Activated CD8-positive, alpha-beta T cell treated with anti-CD3 and anti-CD28 coated beads, Interleukin-2, amount 10 ng/mL, durations not matched to agents 7 days and 5 days (primary cell): ENCODE measurements at places on chromosomes 16 and 17. TPM values are rescaled to one million over a fixed set of nuclear protein-coding genes. Genes with fewer than 3 reads are reported as not detected.

GRCh38 chr17:10169290-10169689, 29.1 kb downstream of the GAS7 start:
- DNase-seq: no peak
- no peak overlapping the region for H3K27ac ChIP-seq
- H3K4me1 ChIP-seq: peaks cover 16% of the 10 kb centered on the region
- peaks cover 2% of the 10 kb centered on the region for H3K36me3 ChIP-seq
- H3K27me3 ChIP-seq: peaks cover 19% of the 10 kb centered on the region

DNA sequence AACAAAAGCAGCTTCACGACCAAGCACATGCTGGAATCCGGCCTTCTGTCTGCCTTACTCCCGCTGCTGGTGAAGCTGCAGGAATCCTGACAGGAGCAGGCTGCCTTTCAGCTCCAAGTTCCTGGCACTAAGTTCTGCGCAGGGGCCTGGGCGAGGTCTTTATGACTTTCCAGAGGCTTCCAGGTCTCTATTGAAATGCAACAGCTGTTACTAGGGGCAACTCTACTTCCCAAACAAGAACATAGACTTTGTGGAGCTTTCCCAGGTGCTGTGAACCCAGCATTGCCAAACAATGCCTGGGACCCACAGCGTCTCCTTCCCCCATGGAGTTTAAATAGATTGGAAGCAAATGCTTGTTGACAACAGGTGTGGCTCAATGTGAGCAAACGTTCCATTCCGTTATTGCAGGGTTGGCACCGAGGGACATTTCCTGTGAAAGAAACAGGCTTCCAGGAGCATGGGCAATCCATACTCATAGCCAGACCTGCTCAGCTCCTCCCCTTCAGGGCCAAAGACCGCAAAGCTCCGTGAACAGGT, 156.0 kb downstream of the CDH13 start:
- H3K27ac ChIP-seq: no peak overlapping the region
- no peaks in the 10 kb centered on the region for H3K36me3 ChIP-seq
- H3K4me1 ChIP-seq: peaks cover 9% of the 10 kb centered on the region
- peaks cover 16% of the 10 kb centered on the region for H3K27me3 ChIP-seq
- no peak for DNase-seq

GRCh38 chr16:2910441-2910969, 1.2 kb upstream of the FLYWCH1 start:
- no peak overlapping the region for H3K4me3 ChIP-seq
- peaks cover 6% of the 10 kb centered on the region for H3K36me3 ChIP-seq
- no peak for DNase-seq
- peaks cover 43% of the 10 kb centered on the region for H3K4me1 ChIP-seq
- H3K27ac ChIP-seq: no peak overlapping the region

- H3K4me1 ChIP-seq: peaks cover 22% of the 10 kb centered on the region
- H3K4me3 ChIP-seq: no peak overlapping the region
- no peak overlapping the region for H3K27ac ChIP-seq
These were observed 221.7 kb upstream of the CIBAR2 start for GRCh38 chr16:85333744-85334640.

GRCh38 chr16:11009027-11009755, 64.8 kb downstream of the CLEC16A start:
- H3K27me3 ChIP-seq: no peaks in the 10 kb centered on the region
- H3K4me3 ChIP-seq: no peak overlapping the region
- peaks cover 55% of the 10 kb centered on the region for H3K36me3 ChIP-seq
- H3K27ac ChIP-seq: no peak overlapping the region

DNA sequence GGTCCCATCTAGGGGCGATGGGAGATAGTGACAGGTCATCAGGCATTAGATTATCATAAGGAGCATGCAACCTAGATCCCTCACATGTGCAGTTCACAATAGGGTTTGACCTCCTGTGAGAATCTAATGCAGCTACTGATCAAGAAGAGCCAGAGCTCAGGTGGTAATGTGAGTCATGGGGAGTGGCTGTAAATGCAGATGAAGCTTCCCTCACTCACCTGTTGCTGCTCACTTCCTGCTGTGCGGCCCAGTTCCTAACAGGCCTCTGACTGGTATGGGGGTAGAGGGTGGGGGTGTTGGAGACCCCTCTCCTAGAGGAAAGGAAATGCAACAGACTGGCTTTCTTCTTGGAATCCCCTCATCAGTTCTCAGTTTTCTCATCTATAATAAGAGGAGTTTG, 131.4 kb downstream of the CA10 start:
- no peak overlapping the region for H3K4me3 ChIP-seq
- no peak overlapping the region for H3K27ac ChIP-seq
- H3K36me3 ChIP-seq: no peaks in the 10 kb centered on the region
- H3K27me3 ChIP-seq: no peaks in the 10 kb centered on the region

DNA sequence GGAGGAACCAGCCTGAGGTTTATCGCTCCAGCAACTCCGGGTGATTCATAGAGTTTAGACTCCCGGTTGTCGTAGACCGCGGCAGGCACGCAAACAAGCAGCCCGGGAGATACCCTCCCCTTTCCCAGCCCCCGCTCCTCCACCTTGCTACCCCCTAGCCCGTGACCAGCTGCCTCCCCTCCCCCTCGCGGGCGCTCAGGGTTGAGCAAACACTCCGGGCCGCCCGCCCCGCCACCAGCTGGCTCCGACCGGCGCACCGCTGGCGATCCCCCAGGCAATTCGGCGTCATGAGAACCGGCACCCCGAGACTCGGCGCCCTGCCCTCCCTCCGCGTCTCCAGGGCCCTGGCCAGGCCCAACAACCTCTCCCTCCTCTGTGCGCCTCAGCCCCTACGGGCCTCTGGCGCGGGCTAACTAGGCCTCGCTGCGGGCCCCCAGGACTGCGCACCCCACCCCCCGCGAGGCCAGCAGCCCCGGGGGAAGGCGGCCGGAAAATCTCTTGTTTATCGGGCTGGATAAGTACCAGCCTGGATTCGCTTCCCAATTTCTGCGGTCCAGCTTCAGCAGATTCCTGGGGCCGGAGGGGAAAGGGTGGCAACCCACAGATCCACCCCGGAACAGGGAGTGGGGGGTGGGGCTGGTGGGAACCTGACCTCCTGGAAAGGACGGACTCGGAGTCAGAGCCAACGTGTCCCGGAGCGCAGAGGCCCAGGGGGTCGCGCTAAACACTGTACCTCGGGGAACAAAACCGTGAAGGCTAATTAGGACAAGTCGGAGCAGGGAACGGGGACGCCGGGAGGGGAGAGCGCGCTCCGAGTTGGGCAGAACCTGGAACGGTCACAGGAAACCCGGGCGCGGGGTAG, 951 bp upstream of the GPRC5C start:
- H3K4me3 ChIP-seq: no peak overlapping the region
- H3K27me3 ChIP-seq: peaks cover 51% of the 10 kb centered on the region
- no peak for DNase-seq
- H3K36me3 ChIP-seq: no peaks in the 10 kb centered on the region

GRCh38 chr16:12067714-12068401, 91.3 kb downstream of the SNX29 start:
- H3K27ac ChIP-seq: no peak overlapping the region
- DNase-seq: peak; percentile 65
- no peaks in the 10 kb centered on the region for H3K36me3 ChIP-seq

- no peak overlapping the region for H3K4me3 ChIP-seq
- H3K36me3 ChIP-seq: peaks cover 25% of the 10 kb centered on the region
- no peak overlapping the region for H3K27ac ChIP-seq
- peaks cover 48% of the 10 kb centered on the region for H3K4me1 ChIP-seq
- H3K27me3 ChIP-seq: no peaks in the 10 kb centered on the region
These were observed 31.9 kb downstream of the COG1 start for GRCh38 chr17:73224663-73225305.

DNA sequence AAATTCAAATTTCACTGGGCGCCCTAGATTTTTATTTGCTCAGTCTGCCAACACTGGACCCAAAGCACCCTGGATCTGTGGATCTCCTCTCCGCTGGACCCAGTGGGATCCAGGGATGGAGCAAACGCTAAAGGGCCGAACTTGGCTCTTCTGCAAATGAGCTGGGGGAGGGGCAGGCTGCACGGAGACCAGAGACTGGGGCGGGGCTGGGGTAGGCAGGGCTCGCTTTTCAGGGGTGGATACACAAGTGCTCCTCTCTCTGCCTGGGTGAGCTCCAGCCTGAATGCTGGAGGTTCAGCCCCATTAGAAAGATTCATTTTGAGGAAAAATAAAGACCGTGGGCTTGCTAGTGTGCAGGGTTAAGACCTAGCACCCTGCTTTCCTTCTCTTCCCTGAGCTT, 8.9 kb downstream of the CBX4 start:
- H3K27ac ChIP-seq: no peak overlapping the region
- peaks cover 56% of the 10 kb centered on the region for H3K4me1 ChIP-seq
- peaks cover 16% of the 10 kb centered on the region for H3K36me3 ChIP-seq

DNA sequence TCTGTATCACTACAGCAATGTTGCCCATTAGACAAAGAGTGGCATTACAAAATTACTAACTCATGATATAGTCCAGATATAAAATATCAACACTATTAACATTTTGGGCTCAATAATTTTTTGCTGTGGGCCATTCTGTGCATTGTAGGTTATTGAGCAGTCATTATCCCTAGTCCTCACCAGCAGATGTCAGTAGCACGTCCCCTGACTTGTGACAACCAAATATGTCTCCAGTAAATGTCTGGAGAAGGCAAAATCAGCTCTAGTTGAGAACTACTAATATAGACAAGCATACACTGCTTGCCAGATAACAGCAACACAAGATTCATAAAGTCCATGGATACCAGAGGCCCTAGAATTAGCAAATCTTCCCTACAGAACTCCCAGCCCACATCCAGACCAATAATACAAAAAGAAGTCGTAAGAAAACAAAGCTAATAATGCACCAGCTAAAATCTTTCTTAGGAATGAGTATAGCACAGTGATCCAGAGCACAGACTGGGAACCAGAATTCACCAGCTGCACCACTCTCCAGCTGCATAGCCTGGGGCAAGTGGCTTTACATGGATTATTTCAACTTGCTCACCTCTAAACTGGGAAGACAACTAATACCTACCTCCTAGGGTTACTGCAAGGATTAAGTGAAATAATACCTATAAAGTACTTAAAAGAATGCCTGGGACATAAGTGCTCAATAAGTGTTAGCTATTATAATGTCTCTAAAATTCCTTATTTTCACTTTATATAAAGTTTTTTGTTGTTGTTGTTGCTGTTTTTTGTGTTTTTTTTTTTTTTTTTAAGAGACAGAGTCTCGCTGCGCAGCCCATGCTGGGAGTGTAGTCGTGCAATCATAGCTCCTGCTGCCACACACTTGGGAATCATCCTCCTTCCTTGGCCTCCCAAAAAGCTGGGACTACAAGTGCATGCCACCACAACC, 23.7 kb downstream of the HELZ start:
- no peaks in the 10 kb centered on the region for H3K27me3 ChIP-seq
- peaks cover 12% of the 10 kb centered on the region for H3K4me1 ChIP-seq
- H3K27ac ChIP-seq: no peak overlapping the region
- peaks cover 31% of the 10 kb centered on the region for H3K36me3 ChIP-seq
- DNase-seq: peak; percentile 67

DNA sequence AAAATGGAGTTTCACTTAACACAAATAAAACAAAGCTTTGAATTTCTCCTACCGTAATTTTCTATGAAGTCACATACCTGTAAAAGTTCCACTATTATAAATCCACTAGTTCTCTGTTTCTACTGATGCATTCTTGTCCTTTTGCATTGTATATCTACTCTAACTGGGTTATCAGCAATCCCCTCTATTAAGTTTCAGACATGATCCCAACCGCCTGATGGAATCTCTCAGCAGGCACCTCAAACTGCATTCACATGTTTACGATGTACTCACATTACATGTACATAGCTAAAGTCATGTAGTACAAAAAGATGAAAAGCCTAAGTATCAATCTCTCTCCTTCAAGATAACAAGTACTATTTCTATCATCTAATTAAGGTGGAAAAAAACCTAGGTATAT, 64.9 kb downstream of the MED13 start:
- peaks cover 2% of the 10 kb centered on the region for H3K4me1 ChIP-seq
- no peak overlapping the region for H3K27ac ChIP-seq
- H3K4me3 ChIP-seq: no peak overlapping the region
- DNase-seq: no peak
- peaks cover 21% of the 10 kb centered on the region for H3K36me3 ChIP-seq

DNA sequence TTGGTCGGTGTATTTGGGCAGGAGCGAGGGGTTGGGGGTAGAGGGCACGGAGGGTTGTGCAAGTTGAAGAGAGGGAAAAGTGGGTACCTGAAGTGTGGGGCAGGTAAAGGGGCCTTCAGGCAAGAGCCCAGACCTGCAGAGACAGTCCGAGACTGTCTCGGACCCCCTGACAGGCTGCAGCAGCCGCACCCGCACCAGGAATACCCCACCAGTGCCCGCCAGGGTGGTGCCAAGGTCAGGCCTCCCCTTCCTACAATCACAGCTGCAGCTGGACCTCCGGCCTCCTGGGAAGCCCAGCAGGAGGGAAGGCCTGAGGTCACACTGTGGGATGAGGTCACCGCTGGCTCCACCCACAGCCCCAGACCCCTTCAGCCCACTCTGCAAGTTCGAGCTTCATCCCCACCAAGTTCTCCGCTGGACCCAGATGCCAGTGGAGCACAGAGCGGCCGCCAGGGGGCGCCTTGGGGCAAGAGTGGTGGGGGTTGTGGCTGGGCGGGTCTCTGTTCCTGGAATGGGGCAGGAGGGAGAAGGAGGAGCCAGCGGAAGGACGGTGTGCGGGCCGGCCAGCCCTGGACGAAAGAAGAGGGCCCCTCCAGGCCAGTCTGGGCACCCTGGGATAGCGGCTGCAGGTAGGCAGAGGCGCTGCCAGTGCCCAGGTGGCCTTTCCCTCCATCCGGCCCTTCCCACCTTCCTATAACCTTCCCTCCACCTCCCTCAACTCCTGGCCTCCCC, at the start of gene HSD3B7:
HSD3B7 (plus strand) TSS at position 539 of the 732 bp plus-strand sequence. CDS start 452 bp downstream, outside the sequence.
- H3K27me3 ChIP-seq: no peaks in the 10 kb centered on the region
- peaks cover 15% of the 10 kb centered on the region for H3K4me1 ChIP-seq
- peaks cover 22% of the 10 kb centered on the region for H3K36me3 ChIP-seq
- H3K27ac ChIP-seq: peak within 1 kb of the TSS; percentile 43
- H3K4me3 ChIP-seq: peak within 1 kb of the TSS; percentile 52

DNA sequence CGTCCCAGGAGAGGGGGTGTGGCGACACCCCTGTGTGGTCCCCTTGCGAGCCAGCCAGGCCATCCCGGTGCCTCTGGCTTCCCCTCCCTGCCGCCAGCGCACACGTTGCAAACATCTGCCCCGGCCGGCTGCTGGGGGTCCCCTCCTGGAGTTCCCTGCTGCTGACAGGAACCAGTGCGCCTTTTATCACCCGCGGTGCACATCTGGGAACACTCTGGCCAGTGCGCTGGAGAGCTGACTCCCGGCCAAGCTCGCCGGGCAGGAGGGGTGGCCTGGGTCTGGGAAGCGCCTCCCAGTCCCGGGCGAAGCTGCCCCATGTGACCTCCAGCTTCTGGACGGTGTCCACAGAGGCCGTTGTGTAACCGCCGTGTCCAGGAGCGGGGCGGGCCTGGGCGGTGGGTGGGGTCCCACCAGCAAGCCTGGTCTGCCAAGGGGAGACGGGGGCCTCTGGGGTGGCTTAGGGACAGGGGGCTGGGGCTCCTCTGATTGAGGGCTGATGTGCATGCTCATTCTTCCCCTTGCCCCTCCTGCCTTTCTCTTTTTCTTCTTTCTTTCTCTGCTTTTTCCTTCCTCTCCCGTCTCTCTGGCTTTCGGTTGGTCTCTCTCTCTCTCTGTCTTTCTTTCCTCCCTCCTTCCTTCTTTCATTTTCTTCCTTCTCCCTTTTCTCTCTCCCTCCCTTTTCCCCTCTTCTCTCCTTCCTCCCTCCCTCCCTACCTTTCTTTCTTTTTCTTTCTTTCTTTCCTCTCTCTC, 25.2 kb upstream of the CIBAR2 start:
- H3K36me3 ChIP-seq: no peaks in the 10 kb centered on the region
- H3K27me3 ChIP-seq: peaks cover 37% of the 10 kb centered on the region
- peaks cover 10% of the 10 kb centered on the region for H3K4me1 ChIP-seq
- H3K27ac ChIP-seq: no peak overlapping the region

- H3K27ac ChIP-seq: no peak overlapping the region
- no peak overlapping the region for H3K4me3 ChIP-seq
- H3K27me3 ChIP-seq: no peaks in the 10 kb centered on the region
These were observed 12.7 kb downstream of the MRM3 start for GRCh38 chr17:794876-795275.

Gene ATAD5
- 37.0 TPM for total RNA-seq

Gene HYDIN
- not detected for total RNA-seq

Gene CD300H
- not detected for total RNA-seq

Gene SOST
- not detected for total RNA-seq

Gene GNAO1
- total RNA-seq: 2.7 TPM
